ENCODE measurements at places on chromosomes 1 and 21.

DNA sequence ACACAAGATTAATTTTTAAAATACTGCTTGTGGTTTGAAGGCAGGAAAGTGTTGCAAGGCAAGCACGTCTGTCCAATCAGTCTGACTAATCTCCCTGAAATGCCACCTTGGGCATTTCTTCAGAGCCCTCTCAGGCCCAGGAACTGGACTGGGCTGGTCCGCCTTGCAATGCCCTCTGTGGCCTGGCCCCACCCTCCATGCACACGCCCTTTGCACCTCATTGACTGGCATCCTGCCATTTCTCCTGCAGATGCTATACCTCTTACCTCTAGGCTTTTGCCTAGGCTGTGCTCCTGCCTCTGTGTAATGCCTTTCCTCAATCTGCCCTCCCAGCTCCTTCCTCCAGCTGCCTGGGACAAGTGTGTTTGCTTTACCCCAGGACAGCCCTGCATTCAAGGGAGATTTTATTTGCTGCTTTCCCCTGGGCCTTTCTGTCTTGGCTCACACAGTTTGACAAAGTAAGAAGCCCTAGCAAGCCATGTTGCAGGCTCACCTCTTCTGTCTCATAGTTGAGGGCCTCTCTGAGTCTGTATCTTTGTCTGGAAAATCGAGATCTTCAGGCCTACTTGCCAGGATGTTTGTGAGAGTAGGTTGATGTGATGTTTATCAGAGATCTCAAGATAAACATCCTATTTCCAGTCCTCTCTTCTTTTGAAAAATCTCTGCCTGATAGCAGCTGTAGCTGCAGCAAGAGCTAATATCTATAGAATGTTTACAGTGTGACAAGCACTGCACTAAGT, 149.2 kb upstream of the JUN start:
- DNase-seq = no peak

DNA sequence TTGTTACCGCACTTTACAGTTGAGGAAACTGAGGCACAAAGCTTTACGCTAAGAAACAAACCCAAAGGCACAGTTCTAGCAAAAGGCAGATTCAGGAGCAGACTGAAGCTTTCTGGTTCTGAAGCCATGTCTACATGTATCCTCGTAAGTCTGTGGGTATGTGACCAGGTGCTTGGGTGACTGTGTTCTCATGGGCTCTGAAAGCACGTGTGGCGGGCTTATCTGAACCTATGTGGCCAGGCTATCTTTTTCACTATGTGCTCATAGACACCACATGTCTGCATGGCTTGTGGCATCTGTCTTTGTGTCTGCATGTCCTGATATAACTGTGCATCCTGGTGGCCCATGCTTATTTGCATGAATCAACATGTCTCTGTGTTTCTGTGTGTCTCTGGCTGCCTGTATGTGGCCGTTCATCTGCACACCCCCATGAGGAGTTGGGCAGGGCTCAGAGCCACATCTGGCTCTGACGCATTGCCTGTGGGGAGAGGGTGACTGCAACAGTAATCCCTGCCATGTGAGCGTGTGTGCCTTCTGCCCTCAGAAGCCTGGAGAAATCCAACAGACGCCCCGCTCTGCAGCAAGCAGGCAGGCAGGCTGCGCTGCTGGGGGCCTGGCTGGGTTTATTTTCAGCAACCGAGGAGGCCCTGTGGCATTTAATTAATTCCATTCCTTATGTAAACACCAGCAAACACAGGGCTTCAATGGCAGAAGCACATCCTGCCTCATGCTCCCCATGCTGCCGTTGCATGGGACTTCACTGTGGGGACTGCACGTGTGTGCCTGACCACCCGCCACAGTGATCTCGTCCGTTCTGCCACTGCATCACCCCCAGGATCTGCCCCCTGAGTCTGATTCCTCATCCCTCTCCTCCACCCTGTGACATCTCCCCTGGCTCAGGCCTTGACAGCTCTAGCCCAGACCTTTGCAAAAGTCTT, 115.4 kb downstream of the TRABD2B start:
- DNase-seq = no peak

GRCh38 chr1:89516055-89516454, 8.6 kb upstream of the LRRC8B start:
- no peak for DNase-seq

DNA sequence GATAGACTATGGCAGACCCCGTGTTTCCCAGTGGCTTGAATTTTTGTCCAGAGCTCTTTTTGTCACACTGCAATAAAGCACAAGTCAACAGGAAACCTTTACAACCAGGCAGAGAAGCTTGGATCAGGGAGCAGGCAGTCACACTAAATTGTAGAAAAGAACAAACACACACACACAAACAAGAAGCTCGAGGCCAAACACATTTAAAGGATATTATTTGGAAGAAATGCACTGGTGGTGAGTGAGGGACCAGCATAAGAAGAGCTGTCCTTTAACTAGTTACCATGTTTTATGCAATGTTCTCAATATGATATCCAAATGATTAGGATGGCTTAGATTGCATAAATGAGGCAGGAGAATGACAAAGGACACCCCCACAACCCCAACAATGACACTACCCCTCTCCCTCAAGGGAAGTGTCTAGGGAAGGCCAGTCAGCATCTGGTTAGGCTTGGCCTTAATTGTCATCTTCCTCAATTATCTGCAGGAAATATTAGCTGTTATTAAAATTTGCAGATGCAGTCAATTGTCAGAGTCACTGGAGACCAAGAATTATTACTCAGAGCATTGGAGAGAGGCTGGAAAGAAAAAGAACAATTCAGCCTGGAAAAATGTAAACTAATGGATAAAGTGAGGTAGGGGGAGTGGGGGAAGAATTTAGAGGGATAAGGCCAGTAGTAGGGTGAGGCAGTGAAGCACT, 35.3 kb downstream of the DDR2 start:
- DNase-seq = no peak

DNA sequence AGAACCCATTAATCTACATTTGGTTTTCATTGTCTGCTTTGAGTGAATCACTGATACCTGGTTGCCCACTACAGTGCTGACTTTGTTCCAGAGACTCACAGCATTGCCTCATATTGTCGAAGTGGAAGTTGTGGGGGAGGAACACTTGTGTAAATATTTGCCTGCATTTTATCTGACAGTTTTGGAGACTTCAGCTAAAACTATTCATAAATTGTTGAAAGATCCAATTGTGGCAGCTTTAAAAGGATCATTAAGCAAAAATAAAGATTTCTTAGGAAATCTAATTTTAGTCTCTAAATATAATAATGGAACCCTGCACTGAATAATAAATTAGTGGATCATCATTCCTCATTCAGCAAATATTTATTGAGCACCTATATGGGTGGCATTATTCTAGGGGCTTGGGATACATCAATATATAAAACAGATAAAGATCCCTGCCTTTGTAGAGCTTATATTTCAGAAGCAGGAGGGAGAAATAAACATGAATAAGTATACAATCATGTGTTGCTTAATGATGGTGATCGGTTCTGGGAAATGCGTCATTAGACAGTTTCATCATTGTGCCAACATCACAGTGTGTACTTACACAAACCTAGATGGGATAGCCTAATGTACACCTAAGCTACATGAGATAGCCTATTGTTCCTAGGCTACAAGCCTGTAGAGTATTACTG, 73.5 kb downstream of the OSBPL9 start:
- no peak for DNase-seq

- no peak for DNase-seq
Observed at GRCh38 chr1:2526824-2527555, 594 bp upstream of the PANK4 start.

- DNase-seq = no peak
Observed at GRCh38 chr1:222421380-222421779, 126.5 kb downstream of the HHIPL2 start.

DNA sequence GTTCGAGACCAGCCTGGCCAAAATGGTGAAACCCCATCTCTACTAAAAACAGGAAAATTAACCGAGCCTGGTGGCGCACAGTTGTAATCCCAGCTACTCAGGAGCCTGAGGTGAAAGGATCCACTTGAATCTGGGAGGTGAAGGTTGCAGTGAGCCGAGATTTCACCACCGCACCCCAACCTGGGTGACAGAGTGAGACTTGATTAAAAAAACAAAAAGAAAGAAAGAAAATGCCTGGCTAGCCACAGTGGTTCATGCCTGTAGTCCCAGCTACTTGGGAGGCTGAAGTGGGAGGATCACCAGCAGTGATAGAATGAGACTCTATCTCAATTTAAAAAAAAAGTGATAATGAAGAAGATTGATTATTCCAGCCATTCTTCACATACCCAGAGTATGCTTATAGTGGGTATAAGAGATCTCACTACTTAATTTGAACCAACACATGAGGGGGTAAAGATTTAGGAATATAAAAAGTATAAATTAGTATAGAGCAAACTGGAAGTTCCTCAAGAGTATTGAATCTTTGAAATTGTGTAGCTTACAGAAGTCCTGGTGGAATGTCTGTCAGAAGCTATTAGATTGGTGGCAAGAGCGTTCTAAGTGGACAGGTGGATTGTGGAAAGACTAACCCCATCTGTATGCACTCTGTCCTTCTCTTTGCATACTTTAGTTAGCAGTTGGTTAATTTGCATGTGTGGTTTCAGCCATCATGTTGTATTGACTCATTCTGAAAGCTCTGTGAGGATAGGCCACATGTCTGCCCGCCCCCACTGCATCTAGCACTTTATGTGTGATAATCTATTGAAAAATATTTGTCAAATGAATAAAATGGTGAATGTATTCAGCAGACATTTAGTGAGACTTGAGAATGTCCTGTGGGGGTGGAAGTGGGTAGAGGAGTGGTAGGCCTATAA, 25.0 kb downstream of the RLF start:
- peak; percentile 40 for DNase-seq

- no peak for DNase-seq
Observed at GRCh38 chr1:94090761-94091160, 30.2 kb downstream of the ABCA4 start.

GRCh38 chr21:26519142-26519541, 53.9 kb downstream of the CYYR1 start:
- no peak for DNase-seq

DNA sequence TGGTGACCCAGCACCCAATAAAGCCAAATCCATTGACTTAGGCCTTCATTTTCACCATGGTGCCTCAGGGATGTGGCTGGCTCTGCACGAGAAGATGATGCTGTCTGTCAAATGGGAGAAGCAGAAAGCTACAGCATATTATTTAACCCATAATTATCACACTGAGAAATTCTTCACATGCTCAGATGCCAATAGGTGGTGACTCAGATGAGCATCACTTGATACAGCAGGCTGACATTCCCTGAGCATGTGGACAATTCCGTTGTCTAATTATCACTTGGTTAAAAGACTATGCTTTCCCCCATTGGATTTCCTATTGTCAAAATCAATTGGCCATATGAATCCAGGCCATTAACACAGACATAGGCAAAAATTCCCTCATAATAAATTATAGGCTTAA, 44.0 kb upstream of the HSD3B1 start:
- DNase-seq = no peak

- DNase-seq = no peak
Observed at GRCh38 chr1:49187056-49187455, 410.4 kb upstream of the BEND5 start.

GRCh38 chr1:15959827-15960446, 16.0 kb downstream of the ZBTB17 start:
- no peak for DNase-seq

- no peak for DNase-seq
Observed at GRCh38 chr1:180836449-180836848, 76.2 kb upstream of the KIAA1614 start.

GRCh38 chr1:17883136-17883535, 128.0 kb downstream of the ACTL8 start:
- DNase-seq = no peak

GRCh38 chr1:29672416-29673227, 436.3 kb downstream of the PTPRU start:
- no peak for DNase-seq

- peak; percentile 32 for DNase-seq
Observed at GRCh38 chr1:156581661-156582387, 2.3 kb downstream of the TTC24 start.

DNA sequence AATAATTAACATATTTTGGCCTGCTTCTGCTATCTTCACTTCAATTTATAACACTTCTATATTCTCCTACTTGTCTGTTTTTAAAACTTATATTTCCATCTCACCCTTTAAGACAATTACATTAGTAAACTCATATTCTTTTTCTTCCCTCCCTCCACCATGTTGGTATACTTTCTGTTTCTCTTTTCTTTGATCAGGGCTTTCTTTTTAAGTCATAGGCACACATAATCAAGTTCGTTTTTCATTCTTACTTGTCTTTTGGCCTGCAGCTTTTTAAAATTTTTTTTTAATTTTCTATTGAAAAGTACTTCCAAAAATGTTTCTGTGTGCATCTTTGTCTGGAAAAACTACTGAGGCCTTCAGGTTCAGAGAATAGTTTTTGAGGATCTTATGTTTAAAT, 2.3 kb downstream of the PYHIN1 start:
- peak; percentile 41 for DNase-seq

- no peak for DNase-seq
Observed at GRCh38 chr1:59752556-59753414, 62.0 kb upstream of the HOOK1 start.

DNA sequence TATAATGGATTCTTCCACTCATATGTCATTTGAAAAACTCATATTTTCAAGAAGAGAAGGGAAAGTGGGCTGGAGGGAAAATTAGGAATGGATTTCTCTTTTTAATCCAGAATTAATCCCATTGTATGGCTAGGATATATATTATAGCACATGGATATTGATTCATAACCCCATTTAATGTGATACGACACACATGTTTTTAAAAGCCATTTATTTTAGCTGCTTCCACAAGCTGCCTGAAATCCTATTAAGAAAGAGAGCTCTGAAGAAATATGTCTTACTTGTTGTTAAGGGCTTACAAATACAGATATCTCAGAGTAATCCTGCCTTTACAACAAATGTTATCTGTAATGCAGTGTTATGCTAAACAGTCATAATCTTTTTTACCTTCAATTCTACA, 598.6 kb downstream of the AMY1C start:
- no peak for DNase-seq

GRCh38 chr1:56639211-56639610, 5.9 kb upstream of the PRKAA2 start:
- DNase-seq = no peak

- no peak for DNase-seq
Observed at GRCh38 chr21:33655588-33656221, 13.4 kb downstream of the ITSN1 start.

DNA sequence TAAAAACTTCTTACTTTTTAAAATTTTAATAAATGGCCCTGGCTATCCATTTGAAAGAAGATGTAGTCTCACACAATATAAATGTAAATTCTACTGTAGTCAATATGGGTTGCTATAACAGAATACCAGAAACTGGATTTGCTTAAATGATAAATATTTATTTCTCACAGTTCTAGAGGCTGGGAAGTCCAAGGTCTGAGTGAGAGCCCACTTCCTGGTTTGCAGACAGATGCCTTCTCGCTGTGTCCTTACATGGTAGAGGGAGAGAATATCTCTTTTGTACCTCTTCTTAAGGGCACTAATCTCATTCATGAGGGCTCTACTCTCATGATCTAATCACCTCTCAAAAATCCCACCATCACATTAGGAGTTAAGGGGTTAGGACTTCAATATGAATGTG, 35.2 kb downstream of the EXO1 start:
- no peak for DNase-seq

DNA sequence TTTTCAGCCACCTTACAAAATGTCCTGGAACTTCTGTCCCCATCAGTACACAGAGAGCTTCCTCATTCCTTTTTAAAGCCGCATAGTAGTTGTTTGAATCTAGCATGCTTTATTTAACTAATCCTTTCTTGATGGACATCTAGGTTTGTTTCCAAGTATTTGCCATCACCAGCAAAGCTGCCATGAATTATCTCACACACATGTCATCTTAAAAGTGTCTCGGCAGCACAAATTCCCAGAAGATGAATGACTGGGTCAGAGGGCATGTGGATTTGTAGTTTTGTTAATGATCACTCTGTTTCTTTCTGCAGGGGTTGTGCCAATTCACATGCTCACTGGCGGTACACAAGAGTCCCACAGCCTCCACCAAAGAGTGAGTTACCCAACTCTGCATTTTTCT, 68.3 kb downstream of the CLIC6 start:
- DNase-seq = no peak

Data from CD4-positive, alpha-beta T cell treated with Interleukin-21 for 1 hour (primary cell).